ENCODE measurements at places on chromosomes 16 and 17. TPM values are rescaled to one million over a fixed set of nuclear protein-coding genes. Genes with fewer than 3 reads are reported as not detected.

ALDH3A1 gene
- 0.63 TPM for polyA plus RNA-seq

PRSS27 gene
- polyA plus RNA-seq, result 0.73 TPM

- DNase-seq, result no peak
Measured at GRCh38 chr17:32852811-32853210, 24.1 kb downstream of the MYO1D start.

- DNase-seq, result no peak
Measured at GRCh38 chr16:27859020-27859419, 204.5 kb downstream of the GSG1L start.

- DNase-seq, result no peak
Measured at GRCh38 chr17:282000-282911, 70.4 kb downstream of the RPH3AL start.

GRCh38 chr17:40097931-40098845, 2.2 kb downstream of the NR1D1 start:
- no peak for DNase-seq

DNA sequence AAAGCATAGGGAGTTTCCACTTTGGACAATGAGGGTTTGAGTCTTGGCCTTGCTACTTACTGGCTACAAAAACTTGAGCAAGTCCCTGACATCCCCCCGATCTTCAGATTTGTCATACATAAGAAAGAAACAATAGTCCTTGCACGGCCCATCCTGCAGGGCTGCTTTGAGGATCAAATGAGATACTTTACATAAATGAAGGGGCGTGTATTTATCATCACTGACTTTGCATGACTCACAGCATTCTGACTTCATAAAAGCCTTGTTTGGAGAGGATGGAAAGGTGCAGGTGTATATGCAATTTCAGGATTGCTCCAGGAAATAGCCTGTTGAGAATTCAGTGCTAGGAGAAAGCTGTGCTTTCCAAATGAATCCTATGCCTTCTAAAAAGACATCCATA, 465.0 kb upstream of the MAF start:
- no peak for DNase-seq

- peak; percentile 42 for DNase-seq
Measured at GRCh38 chr17:35849469-35850348, 19.0 kb downstream of the HEATR9 start.

GRCh38 chr17:57338257-57338914, 82.1 kb downstream of the MSI2 start:
- DNase-seq, result no peak

GRCh38 chr17:27531469-27531961, 75.3 kb downstream of the KSR1 start:
- no peak for DNase-seq
